ENCODE measurements at places on chromosomes 1 and 21. TPM values are rescaled to one million over a fixed set of nuclear protein-coding genes. Genes with fewer than 3 reads are reported as not detected.

- H3K4me1 ChIP-seq = no peaks in the 10 kb centered on the region
- no peaks in the 10 kb centered on the region for H3K36me3 ChIP-seq
- DNase-seq = no peak
- H3K27me3 ChIP-seq = peaks cover 7% of the 10 kb centered on the region
Measured at GRCh38 chr1:69221524-69221923, 346.2 kb upstream of the LRRC7 start.

Gene ESPN
- total RNA-seq = 114 TPM

Gene LRRC39
- 0.54 TPM for total RNA-seq

Gene FAM3B
- not detected for total RNA-seq

Measured in HCT116 (cell line).